ENCODE measurements at places on chromosomes 4 and X.

DNA sequence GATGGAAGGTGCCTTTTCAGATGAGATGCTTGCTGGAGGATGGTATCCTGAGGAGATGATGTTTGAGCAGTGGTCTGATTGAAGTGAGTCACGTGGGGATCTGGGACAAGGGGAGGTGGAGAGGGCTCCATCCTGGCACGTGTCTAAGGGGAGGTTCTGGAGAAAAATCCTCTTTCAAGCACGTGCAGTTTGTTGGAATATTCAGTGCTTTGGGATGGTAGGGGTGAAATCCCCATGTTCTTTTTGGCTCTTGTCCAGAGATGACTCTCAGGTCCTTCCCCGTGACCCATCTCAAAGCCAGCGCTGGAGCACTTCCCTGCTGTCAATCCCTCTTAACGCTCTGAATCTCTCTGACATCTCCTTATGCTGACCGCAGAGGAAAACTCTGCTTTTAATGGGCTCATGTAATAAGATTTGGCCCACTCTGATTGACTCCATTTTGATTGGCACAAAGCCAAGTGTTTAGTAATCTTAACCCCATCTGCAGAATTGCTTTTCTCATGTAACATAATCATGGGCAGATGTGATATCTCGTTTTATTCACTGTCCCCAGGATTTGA lies 10.8 kb upstream of the KLKB1 start:
- no peak for DNase-seq

DNA sequence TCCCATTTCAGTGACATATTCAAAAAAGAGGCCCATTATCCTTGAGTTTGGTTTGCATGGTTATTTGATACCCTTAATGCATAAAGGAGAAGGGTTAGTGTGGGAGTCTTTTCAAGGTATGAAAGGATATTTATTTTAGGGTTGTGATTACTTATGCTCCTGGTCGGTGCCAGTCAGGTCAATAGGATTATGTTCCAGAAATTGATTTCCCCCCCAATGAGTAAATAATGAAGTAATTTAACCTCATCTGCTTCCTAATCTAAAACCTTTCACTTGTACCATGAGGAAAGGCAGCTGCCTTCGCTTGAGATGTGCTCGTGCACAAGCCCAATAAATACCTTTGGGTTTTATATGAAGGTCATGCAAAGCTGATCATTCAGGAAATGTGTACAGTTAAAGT lies 55.0 kb upstream of the NR0B1 start:
- no peak for DNase-seq

DNA sequence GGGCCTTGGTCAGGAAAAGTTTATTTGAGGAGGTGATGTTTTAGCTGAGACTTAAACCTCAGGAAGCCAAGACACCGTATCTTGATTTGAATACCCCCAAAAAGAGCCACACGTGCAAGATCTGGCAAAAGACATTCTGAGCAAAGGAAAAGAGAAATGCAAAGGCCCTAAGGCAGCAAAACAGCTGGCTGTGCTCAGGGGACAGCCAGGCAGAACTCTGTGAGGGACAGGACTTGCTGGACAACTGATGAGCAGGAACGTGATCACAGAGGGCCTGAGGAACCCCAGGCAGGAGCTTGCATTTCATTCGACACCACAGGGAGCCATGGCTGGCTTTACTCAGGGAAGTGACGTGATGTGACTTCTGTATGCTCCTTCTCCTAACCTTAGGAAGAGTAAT lies 56.0 kb downstream of the OCRL start:
- DNase-seq = no peak

DNA sequence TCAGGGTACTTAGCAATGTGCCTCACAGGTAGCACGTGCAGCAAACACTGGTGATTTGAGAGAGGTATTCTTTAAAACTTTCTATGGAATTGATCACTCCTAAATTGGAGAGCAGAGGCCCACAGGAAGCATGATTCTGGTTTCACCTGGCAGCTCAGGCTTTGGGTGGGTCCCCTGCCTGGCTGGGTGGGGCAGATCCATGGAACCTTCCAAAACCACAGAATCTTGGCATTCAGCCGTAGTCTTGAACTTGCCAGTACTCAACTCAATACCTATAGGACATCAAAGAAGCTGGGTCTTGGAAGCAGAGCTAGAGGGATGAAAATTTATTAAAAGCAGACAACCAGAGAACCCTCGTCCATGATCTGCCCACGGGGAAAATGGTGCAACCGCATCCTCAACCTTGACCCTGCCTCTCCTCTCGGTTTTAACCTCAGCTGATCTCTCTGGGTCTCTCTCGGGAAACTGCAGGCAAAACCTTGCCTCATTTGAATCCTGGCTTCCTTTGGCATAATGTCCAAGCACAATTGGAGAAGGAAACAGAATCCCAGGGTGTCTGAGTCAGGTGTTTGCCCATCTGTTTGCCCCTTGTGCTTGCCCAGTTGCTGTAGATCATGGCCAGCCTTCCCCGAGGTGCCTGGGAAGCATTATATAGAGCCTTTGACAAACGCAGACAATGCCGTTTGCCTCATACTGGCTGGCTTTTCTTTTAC lies 22.9 kb downstream of the OTOP1 start:
- DNase-seq = no peak

GRCh38 chr4:70687392-70687791 lies 940 bp upstream of the UTP3 start:
- no peak for DNase-seq

DNA sequence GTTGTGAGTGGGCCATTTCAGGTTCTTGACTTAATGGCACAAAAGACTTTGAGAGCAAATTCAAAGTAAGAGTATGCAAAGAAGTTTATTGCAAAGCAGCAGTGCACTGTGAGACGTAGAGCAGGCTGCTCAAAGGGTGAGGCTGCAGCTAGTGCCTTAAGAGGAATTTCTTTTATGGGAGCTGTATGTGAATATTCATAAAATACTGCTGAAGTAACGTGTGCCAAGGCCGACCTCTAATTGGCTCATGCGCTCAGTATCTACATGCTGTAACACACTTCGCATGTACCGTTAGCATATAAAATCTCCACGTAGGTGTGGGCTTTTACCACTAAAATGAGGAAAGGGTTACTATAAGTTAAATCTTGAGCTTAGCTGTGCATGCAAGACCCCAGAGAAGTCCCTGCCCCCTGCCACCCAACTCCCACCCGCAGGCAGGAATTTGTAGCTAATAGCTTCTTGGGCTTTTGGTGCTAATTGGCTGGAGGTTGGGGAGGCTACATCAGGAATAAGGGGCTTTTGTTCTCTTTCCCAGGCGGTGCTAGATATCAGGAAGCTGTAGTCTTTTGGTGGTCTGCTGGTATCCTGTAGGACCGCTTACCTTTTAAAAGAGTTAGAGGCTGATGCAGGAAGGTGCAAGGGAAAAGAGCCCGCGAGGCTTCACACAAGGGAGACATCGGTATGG lies 47.6 kb downstream of the FSTL5 start:
- DNase-seq = no peak

GRCh38 chr4:168129046-168129772 lies 36.9 kb downstream of the ANXA10 start:
- no peak for DNase-seq

DNA sequence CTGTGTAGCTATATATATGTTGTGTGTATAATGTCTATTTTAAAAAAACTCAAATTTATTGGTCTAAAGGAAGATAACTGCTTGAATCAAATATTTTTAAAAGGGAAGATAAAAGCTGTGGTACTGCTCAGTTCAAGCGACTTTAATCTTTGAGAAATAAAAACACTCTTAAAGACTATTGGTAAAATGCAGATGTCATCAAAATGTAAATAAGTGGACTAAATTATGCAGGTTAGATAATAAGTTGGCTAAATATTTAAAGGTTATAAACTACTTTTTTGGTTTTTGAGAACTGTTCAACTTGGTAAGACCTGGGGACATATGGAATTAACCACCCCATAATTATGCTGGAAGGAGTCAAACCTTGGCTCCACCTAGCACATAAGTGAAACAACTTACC lies 144.7 kb upstream of the ITM2A start:
- DNase-seq = no peak

Data from stimulated activated CD8-positive, alpha-beta memory T cell treated with anti-CD3 and anti-CD28 coated beads, Interleukin-15, amount 100 ng/mL, for 48 hours (primary cell).